ENCODE measurements at places on chromosomes 1 and 21. TPM values are rescaled to one million over a fixed set of nuclear protein-coding genes. Genes with fewer than 3 reads are reported as not detected.

- no peak for DNase-seq
Measured at GRCh38 chr1:171661076-171661650, 8.7 kb upstream of the MYOC start.

DNA sequence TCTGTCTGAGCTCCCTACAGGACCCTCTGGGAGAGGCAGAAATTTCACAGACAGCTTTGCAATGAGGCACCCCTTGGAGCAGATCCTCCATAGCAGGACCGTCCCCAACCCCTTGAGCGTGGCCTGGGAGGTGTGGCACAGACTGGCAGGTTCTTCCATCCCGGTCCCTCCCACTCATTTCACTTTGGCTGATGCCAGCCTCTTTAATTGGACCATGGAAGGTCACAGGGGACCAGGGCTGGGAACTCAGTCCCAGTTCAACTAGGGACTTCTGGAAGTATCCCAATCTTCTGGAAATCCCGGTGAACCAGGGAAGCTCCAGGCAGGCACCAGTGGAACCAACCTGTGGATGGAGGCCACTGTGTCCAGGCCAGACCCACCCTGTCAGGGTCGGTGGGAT is 83.7 kb downstream of the SPSB1 start:
- DNase-seq, result no peak

DNA sequence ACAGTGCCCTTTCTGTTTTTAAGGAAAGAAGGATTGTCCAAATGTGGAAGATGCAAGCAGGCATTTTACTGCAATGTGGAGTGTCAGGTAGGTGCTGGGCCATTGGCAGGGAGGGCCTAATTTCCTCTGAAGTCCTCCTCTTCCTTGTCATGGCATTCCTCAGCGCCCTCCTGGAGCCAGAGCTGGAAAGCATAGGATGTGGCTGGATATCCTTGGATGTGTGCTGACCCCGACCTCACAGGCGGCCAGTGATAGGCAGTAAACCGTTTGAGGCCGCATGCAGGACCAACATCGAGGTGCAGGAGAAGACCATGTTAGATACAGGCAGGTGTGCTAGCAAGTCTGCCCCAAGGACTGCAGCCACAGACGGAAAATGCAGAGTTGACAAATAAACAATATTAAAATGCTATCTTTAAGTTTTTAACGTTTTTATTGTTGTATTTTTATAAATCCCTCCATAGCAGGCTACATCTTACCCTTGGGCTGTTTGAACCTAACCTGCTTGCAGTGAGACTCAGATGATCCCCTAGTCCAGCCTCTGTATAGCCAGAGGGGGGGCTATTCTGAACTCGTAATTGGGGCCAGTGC is 24.3 kb downstream of the SMYD2 start:
- DNase-seq, result no peak

DNA sequence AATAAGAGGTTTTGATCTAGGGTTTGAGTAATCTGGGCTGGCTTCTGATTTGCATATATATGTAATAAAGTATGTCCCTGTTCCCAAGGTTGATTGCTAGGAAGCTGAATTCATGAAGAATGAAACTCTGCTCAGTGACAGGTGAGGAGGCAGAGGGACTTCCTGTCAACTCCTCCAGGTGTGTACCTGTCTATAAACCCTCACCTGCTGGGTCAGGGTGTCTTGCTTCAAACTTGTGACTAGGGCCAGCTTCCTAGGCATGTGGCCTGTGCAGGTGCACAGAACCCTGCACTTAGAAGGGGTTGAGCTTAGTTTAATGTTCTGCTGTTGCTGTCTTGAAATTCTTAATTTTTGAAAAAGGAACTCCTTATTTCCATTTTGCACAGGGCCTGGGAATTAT is 21.1 kb downstream of the OLFML3 start:
- DNase-seq, result no peak

The RXFP4 gene
- total RNA-seq, result not detected

- no peak for DNase-seq
Measured at GRCh38 chr1:54701996-54702395, 13.7 kb upstream of the TTC4 start.

DNA sequence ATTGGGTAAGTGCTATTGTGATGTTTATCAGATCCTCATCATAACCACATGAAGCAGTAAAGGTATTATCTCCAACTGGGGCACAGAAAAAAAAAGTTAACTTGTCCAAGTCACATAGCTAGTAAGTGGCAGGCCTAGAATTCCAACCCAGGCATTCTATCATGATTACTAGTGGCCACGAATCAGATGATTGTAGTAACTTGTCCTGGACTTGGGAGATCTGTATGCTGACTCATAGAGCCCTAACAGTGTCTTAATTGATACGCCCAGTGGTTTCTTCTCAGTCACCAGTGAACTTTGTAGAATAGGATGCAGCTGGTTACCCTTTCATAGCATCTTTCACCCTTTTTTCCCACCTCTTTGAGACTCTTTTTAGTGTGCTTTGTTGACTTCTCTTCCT is 91.1 kb upstream of the UBE2U start:
- no peak for DNase-seq

The GBP7 gene
- total RNA-seq, result 0.17 TPM

DNA sequence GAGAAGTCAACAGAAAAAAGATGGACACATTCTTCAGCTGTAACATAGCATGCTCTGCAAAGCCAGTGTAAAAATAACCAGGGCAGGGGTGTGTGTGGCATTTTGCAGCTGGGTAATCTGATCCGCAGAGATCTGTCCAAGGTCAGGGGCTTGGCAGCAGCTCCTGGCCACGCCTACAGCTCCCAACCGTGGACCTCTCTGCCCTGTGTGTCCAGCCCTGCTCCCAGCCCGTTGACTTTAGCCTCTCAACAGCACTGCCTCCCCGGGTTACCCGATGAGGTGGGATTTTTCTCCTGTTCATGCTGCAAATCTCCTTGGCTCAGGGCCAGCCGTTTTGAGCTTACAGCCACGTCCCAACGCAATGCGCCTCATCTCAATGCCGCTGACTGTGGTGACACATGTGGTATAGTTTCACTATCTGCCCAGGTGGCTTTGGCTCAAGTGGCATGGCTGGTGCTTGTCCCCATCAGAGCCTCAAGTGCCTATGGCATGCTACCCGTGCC is 68.1 kb downstream of the VWA5B1 start:
- DNase-seq, result no peak

- DNase-seq, result peak; percentile 20
Measured at GRCh38 chr1:30232288-30232899, 491.0 kb downstream of the MATN1 start.

The DIPK1A gene
- 14.5 TPM for total RNA-seq

- DNase-seq, result no peak
Measured at GRCh38 chr1:8790987-8791386, 26.5 kb downstream of the RERE start.

- peak; percentile 95 for DNase-seq
Measured at GRCh38 chr1:37931361-37932158, 15.3 kb downstream of the INPP5B start.

Data from CD4-positive, alpha-beta memory T cell (primary cell).